SK-N-DZ (cell line): ENCODE measurements at places on chromosomes 6 and 20.

DNA sequence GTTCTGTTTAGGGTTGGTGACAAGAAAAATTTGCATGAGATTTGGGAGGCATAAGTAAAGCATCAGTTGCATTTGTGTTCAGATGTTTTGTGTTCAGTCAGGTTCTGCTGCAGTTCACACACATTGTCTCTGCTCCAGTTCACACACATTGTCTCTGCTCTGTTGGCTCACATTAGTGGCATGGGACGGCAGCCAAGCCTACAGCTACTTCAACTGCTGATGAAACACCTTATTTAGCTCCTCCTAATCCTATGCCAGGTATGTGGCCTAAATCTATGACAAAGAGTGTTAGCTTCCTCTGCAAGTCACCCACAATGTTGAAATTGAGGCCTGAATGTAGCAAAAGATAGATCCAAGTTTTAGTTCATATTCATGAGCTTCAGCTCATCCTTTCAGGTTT, 278.1 kb upstream of the SYNCRIP start:
- no peak for DNase-seq

- DNase-seq, result no peak
Measured at GRCh38 chr6:157471895-157472686, 91.1 kb downstream of the ZDHHC14 start.

GRCh38 chr6:35370124-35370741, 27.9 kb downstream of the PPARD start:
- no peak for DNase-seq

GRCh38 chr6:130995783-130996447, 67.1 kb downstream of the EPB41L2 start:
- DNase-seq, result no peak

DNA sequence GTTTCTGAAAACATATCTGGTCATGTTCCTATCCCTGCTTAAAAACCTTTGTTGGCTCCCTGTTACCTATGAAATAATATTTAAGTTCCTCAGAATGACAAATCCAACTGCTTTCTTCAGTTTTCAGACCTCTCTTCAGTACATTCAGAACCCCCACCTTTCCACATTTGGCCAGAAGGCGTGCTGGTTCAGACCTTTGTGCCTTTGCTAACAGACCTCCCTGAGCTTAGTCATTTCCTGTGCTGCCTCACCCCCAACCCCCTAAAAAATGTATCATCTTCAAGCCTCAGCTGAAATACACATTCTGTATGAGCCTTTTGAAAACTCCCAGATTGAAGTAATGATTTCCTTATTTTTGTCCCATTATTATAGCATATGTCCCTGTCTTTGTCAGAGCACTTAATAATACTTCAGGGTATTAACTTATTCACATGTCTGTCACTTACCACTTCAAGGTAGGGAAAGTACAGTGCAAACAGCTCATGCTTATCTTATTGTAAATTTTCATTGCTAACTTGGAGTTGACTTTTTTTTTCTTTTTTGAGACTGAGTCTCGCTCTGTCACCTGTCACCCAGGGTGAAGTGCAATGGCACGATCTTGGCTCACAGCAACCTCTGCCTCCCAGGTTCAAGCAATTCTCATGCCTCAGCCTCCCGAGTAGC, 19.7 kb downstream of the FAM217A start:
- DNase-seq, result no peak

GRCh38 chr6:72418495-72418894, 203.4 kb upstream of the KCNQ5 start:
- DNase-seq, result no peak

DNA sequence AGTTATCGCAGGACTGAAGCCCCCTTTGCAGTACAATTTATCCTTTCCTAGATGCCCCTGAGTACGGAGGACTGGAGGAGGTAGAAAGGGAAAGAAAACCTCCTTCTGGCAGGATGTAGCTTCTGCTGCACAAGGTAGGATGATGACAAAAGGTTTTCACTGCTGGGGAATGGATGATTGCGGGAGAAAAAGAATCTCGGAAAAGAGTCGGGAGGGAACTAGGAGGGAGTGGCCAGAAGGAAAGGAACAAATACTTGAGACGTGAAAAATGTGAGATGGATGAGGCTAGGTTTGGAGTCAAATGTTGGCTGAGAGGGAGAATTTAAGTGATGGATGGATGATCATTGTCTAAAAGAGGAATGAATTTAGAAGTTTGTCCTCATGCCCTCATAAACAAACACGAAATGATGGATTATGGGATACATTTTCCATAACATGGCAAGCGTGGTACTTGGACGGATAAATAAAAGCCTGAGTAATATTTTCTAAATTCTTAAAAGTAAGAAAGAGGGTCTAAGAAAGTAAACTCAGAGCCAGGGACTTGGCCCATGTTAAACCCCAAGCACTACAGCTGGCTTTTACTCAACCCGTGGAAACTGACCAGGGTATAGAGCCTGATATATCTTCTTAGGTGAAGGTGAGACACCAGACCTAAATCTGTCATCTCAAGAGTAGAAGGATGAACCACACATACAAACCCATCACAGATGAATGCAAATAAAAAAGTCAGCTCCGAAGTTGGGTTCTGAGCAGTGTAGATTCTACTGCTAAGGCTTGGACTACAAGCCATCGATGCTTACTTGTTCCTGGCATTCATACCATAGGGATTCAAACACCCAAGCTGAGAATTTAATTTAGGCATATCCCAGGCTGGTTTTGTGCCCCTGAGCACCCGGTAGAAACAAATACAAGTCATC, 72.4 kb downstream of the HFE start:
- DNase-seq, result peak; percentile 29

- no peak for DNase-seq
Measured at GRCh38 chr6:131061041-131061750, 1.8 kb downstream of the EPB41L2 start.

GRCh38 chr20:14764511-14765369, 427.3 kb upstream of the FLRT3 start:
- DNase-seq, result no peak

DNA sequence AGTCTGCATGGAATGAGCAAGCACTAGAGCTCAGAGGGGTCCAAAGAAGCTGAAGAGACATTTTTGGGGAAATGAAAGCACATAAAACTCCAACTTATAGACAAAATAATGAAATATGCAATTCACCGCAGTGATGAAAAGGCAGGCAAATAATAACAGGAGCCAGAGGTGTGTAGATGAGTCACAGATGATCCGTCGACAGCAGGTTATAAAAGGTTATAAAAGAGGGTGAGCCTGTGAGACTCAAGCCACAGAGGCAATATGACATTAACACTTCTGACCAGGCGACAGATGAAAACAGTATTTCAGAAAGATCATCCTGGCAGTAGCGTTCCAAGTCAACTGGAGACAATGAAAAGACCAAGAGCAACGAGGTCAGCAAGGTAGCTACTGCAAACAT, 35.8 kb upstream of the ANKRD60 start:
- DNase-seq, result no peak

DNA sequence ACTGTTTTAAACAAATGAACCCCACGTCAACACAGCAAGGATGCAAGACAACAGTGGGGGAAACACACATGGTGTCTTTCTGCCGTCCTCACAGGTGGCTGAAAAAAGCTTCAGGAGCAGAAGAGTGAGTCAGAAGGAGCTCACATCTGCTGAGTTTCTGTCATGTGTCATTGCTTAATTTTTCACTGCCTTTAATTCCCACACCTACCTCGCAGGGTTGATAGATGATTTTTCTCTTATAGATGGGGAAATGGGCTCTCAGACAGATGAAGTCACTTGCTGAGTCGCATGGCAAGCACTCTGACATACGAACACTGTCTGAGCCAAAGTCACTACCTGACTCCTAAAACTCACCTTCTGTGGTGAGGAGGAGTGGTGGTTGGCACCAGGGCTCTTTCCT, 28.3 kb upstream of the CARMIL1 start:
- DNase-seq, result no peak

DNA sequence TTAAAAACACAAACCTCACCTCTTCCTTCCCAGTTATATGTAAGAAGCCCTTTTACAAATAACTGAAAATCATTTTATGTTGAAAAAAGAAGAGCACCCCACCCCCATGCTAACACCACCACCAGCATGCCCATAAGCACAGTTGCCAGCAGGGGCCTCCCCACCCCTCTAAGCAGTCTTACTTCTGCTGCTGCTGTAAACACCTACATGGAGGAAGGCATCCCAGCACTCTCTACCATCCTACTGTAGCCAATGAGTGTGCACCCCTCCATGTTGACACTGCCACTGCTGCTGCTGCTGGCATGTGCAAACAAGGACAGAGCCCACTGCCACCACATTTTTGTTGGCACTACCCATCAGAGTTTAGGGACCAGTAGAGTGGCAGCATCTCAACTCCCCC, 49.6 kb upstream of the PHIP start:
- DNase-seq, result peak; percentile 11

DNA sequence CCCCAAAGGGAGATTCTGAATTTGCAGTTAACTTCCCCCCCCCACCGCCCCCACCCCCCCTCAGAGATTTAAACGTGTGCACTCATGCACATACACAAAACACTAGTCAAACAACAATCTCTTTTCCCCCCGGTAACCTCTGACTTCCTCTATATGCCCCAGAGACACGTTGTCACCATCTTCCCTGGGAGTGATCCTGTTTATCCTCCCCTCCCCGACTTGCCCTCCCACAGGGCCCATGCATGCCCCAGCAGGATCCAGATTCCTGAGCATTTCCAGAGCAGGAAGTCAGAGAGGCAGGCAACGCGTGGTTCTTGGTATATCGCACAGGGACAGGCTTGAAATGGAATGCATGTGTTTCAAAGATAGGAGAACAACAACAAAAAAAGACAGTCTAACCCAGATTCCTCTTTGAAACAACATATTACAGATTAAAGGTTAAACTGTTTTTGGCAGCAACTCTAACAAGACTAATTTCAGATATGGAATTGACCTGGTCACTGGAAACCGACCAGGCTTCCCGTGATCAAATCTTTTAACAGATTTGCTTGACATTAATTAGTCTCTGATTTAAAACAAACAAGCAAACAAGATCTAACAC, 1.3 kb downstream of the BLCAP start:
- no peak for DNase-seq

- DNase-seq, result no peak
Measured at GRCh38 chr6:95352064-95352795, 225.1 kb upstream of the MANEA start.

- DNase-seq, result no peak
Measured at GRCh38 chr6:137927777-137928218, 60.7 kb downstream of the TNFAIP3 start.

- no peak for DNase-seq
Measured at GRCh38 chr6:131936156-131936555, 15.0 kb downstream of the CCN2 start.

- no peak for DNase-seq
Measured at GRCh38 chr6:105051941-105052471, 95.1 kb downstream of the LIN28B start.
